Stimulated activated CD8-positive, alpha-beta memory T cell treated with anti-CD3 and anti-CD28 coated beads, Interleukin-4, amount 100 ng/mL, for 4 hours (primary cell): ENCODE measurements at places on chromosomes 7 and 10.

DNA sequence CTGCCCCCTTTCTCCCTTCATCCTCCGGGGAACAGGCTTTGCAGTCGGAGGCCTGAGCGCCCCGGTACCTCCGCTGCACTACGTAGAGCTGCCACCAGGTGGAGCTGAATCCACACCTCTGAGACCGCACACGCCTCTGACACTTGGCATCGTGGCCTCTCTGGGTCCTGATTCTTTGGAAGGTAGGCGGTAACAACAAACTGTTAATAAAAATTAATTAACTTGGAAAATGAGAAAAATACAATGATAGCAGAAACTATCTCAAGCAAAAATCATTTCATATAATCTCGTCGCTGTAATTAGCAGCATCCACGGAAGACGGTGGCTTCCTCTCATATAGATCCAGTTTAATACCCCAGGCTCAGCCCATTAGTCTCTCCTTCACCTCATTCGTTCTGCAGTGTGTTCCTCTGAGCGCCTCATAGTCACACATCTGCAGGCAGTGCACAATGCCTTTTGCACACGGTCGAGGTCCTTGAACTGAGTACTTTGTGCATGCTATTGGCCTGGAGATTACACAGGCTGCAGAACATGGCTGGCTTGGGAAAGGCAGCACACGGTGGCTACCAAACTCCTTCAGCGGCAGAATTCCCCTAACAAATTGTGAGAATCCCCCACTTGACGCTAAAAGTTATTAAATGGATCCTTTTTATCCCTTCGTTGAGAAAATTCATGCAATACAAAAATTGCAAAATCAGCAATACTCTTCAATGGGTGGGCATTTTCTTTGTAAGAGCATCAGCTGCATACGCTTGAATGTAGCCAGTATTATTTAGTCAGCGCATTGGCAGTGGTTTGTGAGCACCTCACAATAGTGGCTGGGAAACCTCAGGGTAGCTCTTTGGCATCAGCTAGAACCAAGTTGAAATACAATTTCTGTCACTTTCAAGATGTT, 18.7 kb downstream of the OR9A2 start:
- peak; percentile 69 for DNase-seq

DNA sequence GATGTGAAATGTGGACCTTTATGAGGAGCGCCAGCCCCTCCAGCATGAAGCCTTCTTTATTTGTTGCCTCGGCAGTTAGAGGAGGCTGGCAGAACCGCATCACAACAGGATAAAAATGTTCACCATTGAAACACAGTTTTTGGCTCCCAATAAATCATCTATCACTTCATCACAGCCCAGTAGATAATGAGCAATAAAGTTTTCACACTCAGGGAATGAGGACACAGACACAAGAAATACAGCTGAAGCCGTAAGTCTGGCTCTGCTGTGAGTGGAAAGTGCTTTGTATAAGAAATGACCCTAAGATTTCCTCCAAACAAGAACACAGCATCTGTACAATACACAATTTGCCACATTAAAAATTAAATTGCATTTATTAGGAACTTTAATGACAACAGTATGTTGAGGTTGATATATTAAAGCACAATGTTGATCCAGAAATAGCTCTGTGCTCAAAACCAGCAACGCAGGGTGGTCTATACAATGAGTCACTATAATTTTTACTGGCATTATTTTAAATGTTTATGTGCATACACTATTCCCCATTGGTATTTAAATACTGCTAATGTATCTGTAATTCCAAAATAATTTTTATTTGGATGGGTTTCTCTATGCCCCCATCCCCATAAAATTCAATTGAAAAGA, 301.8 kb upstream of the MGMT start:
- DNase-seq = no peak

DNA sequence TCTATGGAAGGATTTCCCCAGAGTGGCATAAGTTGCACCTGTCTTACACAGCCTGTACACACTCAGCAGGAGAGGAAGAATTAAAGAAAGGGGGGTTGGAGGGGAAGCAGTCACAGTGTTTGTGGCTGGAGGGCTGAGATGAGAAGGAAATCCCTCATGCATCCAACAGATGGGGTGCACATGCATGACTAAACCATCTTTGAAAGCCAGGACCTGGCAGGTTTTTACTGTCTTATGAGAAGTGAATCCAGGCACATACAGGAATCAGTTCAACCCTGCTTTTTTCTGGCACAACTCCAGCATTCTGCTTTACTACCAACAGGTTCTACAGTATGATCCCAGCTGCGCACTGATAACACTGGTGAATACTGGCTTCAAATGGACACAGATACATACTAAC, 107.7 kb downstream of the CACNA2D1 start:
- no peak for DNase-seq

- no peak for DNase-seq
These were observed 9.2 kb upstream of the SFRP5 start for GRCh38 chr10:97780841-97781617.

GRCh38 chr10:15440204-15440711, 69.2 kb upstream of the FAM171A1 start:
- no peak for DNase-seq
